NCI-H748 treated with DMSO at 0.1 percent for 48 hours (cell line): ENCODE measurements at places on chromosomes 7 and 10.

GRCh38 chr10:95487994-95488393 lies 73.2 kb downstream of the SORBS1 start:
- DNase-seq, result no peak

DNA sequence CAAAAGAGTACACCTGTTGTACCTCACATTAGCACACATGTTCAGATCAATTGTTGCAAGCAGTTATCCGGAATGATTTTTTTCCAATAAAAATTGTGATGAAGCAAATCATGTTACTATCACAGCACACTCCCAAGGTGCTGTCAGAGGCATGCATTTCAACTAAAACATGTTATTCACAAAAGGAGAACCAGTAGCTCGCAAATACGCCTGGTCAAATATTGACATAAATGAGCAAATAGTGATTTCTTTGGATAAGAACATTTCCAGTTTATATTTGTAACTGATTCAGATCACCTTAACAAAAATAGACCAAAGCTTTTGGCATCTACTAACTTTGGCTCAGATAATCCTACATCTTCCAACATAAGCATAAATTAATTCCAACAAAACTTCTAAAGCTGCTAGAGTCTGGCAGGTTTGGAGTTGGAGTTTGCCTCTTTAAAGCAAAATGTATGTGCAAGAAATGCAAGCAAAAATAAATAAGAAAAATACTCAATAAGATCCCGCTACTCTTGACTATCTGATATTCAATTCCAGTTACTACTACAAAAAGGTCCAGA lies 208.0 kb downstream of the SFMBT2 start:
- DNase-seq, result no peak

DNA sequence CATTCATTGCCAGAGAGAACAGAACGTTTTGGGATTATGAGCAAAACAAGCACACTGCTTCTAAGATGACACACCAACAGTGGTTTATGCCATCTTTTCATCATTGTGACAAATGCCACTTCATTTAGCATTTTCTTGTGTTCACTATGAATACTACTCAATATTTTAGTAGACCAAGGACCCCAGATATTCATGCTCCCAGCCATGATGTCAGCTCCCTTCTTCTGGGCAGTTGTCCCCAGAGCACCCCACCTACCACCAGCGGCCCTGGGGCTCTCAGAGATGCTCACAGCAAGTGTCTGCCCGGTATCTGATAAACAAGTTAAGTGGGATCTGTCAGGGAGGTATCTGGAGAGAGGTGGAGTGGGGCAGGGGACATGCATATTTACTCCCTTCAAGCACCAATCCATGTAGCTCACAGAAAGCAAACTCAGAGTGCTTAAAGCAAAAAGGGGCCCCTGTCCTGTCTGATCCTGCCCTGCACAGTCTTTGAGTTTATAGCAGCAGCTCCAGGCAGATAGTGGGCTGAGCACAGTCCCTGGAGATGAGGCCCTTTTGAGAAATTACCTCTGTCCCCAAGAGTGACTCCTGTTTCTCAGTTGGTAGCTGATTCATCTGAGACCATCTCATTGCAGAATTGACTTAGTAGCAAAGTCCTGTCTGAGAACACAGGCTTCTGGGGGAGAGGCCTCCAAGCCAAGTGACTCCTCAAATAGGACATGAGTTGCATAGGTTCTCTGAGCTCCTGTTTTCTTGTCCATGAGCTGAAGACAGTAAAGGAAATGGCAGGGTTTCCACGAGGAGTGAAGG lies 281.8 kb upstream of the KLF6 start:
- no peak for DNase-seq

GRCh38 chr7:1454542-1454941 lies 4.7 kb downstream of the MICALL2 start:
- DNase-seq, result no peak

DNA sequence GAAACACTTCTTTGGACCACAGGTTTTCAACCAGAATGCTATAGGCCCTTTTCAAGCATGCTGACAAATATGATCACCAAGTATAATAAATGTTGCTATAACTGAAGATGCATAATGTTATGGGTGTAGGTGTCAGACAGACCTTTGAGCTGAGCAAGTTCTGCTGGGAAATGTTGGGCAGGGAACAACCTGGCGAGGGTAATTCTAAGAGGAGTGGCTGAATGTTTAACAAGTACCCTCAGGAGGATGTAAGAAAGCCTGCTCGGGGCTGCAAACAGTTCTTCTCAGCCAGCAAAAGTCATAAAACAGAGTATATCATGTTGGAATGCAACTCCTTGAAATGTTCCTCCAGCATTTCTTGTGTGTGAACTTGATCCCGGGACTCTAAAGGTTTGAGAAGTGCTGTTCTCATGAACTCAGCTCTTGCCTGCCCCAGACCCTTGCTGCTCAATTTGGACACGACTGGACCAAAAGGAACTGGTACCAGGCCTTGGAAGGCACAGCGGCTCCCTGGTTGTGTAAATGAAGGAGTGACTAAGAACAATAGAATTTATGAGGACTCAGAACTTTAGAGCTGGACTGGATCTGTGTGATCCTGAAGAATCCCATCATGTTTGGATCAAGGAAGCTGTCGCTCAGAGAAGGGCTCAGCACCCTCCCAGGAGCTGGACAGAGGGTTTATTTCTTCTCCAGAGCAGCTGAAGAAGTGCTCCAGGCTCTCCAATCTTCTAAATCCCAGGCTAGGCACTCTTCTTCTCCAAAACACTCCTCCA lies 143.2 kb upstream of the ANK3 start:
- DNase-seq, result no peak

DNA sequence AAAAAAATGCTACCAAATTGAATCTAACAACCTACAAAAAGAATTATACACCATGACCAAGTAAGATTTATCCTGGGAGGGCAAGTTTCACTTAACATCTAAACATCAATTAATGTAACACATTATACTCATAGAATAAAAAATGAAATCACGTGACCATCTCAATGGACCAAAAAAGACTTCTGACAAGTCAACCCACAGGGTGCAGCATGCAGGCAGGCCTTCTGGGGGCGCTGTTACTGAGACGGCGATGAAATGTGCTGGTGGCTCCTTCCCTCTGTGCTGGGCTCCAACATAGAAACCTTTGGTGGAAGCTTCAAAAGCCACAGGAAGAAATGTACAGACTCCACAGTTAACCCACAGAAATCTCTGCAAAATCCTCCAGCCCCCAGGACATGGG lies 103.1 kb downstream of the INHBA start:
- DNase-seq, result no peak

DNA sequence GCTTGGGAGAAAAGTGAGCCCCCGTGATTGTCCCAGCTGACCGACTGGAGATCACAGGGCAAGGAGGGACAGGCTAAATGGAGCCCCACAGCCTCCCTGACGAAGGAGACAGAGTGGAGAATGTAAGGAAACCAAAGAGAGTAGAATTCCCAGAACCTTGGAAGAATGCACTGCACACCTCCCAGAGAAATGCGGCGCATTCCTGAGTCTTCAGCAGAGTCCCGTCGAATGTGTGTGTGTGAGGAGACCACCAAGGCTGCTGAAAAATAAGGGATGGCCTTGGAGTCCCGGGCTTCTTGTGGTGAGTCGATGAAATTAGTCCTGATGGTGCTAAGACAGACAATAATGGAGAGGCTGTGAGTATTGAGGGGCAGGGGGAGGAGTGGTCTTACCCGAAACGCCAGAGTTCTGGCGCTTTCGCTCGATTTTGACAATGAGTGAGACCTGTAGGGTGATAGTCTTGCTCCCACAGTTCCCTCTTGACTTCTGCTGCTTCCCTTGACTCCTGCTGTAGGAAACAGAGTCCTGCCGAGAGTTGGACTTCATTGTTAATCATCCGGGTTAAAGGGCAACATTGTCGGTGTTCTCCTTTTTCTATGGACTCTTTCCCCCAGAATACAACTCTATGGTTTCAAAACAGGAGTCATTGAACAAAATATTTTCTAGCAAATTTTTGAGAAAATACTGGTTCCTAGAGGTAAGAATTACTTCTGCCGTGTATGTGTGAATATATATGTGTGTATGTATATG lies 103.2 kb downstream of the CNNM2 start:
- DNase-seq, result no peak

GRCh38 chr7:19971956-19972355 lies 198.5 kb upstream of the TMEM196 start:
- DNase-seq, result no peak

- DNase-seq, result no peak
Measured at GRCh38 chr7:91713669-91714068, 166.8 kb downstream of the MTERF1 start.

GRCh38 chr7:69708857-69709256 lies 110.6 kb downstream of the AUTS2 start:
- no peak for DNase-seq

DNA sequence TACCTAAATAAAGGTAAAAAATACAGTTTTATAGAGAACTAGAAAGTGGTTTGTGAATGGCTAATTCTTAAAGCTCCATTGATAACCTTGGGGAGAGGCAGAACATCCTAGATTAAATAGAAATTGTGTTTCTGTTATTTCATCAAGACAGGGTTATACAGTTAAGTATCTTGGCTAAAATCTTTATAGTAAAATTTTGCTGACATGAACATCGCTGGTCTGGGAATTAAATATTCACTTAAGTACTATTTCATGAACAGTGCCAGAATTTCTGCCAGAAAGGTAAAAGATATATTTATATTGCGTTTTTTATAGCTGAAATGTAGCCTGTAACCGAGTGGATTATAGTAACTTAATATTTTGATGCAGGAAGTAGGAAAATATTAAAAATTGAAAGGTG lies 53.7 kb upstream of the HBP1 start:
- no peak for DNase-seq

DNA sequence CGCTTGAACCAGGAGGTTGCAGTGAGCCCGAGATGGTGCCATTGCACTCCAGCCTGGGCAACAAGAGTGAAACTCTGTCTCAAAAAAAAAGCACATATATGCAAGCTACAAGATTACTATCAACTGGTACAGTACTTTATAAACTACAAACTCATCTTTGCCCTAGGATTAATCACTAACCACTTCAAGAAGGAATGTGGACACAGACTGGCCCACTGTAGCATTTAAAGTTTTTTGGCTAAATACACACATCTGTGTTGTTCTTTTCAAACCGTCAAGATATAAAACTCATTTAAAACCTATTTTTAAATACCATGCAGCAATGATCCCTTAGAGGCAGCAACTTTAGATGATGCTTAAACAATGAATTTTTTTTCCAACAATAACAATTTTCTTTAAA lies 205.4 kb downstream of the IMMP2L start:
- DNase-seq, result no peak

- peak; percentile 50 for DNase-seq
Measured at GRCh38 chr7:86926732-86927131, 132.7 kb downstream of the ELAPOR2 start.
